ENCODE measurements at places on chromosomes 5 and 9. TPM values are rescaled to one million over a fixed set of nuclear protein-coding genes. Genes with fewer than 3 reads are reported as not detected.

DNA sequence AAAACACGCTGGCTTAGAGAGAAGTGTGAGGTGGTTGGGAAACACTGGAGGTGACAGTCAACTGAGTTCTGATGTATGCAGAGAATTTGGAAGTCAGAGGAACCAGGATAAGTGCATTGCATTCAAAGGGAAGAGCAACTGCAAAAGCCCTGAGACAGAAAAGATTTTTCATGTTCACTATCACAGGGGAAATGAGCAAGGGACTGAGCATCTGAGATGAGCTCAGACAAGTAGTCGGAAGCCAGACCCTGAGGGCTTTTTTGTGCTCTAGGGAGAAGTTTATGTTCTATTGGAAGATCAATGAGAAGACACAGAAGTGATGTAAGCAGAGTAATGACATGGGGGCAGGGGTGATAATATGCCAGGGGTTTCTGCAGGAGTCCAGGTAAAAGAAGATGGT lies 97.5 kb downstream of the HTR4 start:
- DNase-seq = no peak

DNA sequence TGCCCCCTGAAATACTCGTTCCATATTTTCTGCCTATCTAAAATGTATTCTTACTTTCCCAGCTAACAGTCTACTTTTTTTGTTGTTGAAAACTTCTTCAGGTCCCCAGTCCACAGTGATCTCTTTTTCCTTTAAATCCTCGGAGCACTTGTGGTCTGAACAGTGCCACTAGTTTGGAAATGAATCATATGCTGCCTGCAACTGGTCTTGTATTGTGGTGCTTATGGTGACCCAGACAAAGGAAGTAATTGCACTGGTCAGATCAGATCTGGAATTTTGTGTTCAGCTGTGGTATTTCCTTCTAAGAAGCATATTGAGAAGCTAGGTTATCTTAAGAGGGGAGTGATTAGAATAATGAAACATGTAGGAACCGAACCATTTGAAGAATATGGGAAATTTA lies 2.9 kb downstream of the UNC13B start:
- peak; percentile 58 for DNase-seq

DNA sequence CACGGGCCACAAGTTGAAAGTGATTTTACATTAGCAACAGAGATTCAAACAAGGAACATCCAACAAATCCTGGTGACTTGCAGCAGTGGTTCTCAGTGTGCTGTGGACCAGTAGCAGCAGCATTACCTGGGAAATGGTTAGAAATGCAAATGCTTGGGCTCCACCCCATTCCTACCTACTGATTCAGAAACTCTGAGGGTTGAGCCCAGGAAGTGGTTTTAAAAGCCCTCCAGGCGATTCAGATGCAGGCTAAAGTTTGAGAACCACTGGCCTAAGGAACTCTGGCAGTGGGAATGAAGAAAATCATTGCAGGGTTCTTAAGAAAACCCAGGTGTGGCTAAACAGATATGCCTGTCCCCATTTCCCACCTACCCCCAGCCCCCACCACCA lies 398.8 kb downstream of the ENC1 start:
- DNase-seq = peak; percentile 34

Gene LCP2
- not detected for total RNA-seq

DNA sequence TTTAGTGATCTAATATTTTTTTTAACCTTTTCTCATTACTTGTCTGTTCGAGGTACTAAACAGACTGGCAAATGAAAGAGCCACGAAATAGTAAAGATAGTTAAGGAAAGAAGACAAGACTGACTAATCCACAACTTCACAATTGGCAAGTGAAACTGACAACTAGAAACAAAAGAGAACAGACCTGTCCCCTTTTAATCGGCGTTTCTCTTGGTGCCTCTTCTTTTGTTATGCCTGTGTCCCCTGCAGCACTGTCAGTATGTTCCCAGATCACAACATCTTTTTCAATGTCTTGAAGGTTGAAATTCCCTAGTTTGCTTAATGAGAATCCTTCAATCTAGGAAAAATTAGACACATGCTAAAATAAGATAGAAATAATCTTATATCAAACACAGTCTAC lies 26.1 kb downstream of the TUT7 start:
- no peak for DNase-seq

DNA sequence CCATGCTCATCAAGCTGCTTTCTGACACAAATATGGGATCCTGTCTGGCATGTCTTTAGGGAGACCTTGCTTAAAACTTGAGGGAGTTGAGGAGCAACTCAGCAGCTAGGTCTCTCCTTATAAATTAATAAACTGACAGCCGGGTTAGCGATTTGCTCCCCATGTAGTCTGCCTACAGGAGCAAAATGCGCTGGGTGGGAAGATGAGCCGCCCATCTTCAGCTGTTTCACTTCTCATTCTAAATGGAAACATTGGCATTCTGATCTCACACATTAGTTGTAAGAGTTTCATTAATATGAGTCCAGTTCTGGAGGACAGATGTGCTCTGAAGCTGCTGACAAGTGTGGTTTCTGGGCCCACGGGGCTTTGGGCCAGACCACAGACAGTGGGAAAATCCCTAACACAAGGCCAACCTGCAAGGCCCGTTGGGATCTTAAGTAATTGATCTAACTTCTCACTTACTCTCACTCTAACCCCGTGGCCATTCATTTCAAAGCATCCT lies 197.0 kb downstream of the MCTP1 start:
- no peak for DNase-seq

DNA sequence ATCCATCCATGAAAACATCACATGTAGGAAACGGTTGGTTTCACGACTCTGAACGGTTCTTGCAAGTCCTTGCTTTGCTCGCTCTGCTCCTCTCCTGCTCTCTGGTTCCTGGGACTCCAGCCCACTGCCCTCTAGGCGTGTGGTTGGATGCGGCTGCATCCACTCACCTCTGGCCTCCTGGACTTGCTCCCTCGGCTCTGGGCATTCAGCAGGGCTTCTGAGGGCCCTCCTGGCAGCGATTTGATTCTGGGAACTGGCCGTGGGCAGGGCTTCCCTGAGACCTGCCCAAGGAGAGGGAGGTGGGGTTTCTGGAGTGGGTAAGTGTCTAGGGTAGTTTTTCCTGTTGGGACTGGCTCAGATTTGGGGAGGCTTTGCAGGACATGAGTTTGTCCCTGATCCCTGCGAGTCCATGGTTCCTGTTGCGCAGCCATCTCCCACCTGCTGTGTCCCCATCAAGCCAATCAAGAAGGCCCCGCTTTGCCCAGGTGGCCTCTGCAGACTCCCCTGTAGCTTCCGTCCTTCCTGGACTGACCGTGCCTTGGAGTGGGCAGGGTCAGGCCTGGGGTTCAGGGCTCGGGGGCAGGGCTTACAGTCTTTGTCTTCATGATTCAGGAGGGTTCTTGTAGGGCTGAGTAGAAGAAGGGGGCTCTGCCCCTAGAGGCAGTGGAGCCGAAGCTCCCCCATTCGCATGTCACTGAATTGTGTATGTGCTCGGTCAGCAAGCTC lies 192.3 kb downstream of the CACNA1B start:
- no peak for DNase-seq

- DNase-seq = peak; percentile 53
Measured at GRCh38 chr5:321230-321725, at the start of gene AHRR. Gene AHRR (plus strand): TSS chr5:321714. CDS start chr5:343903, 22,189 bp downstream.

Gene ABL1
- total RNA-seq = 31.9 TPM

Gene C7
- total RNA-seq = 0.54 TPM

Gene PPP3R2
- total RNA-seq = not detected

DNA sequence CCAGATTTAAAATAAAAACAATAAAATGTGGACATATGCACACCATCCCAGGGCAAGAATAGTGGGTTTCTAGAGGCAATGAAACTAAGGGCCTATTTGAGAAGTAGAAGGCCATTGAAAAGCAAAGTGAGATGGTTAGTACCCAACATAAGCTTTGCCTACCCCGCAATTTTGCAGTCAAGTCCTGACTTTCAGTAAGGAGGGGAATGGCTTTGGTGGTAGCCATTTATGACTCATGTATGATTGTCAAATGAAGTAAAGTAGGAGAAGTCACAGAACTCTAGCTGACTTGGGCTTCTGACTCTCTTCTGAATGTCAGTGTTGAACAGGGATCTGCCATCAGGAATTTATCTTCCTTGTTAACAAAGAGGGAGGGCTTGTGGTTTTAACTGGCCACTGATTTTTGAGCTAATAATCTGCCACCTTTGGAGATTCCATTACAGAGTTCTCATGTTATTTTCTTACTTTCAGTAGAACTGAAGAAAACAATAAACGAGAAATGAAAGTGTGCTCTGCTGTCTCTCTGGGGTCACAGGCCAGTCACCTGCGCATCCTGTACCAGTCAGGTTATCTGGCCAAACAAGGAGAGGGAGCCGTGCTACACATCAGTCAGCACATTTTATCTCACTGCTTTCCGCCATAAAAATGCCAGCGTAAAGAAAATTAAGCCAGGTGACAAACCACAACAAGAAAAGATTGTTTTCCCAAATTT lies 14.3 kb upstream of the SNCAIP start:
- no peak for DNase-seq

DNA sequence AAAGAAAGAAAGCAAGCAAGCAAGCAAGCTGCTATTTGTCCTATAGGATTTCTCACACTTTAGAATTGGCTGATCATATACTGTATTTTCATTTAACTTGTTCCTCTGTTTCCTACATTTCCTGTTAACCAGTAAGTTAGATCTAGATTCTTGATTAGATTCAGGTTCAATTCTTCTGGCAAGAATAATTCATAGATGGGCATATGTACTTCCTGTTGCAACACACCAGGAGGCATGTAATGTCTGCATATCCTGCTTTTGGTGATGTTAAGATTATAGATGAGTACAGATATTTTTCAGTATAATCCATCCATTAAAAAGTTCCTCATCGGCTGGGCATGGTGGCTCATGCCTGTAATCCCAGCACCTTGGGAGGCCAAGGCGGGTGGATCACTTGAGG lies 10.8 kb upstream of the KIF27 start:
- DNase-seq = no peak

DNA sequence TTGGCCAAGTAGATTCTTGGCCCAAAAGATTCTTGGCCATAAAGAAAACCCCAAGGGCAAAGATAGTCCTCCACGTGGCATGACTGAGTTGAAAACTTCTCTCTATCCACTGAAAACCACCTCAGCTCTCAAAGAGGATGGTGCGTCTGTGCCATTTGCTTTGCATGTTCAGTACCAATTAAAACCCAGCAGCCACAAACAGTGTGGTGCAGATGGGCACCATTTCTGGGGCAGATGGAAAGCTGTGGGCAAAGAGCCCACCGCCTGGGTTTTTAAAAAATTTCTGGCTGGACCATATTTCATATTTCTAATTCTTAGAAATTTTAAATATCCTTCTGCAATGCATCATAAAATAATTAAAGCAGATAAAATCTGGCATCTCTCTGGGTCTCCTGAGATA lies 84.5 kb upstream of the PUM3 start:
- DNase-seq = no peak

DNA sequence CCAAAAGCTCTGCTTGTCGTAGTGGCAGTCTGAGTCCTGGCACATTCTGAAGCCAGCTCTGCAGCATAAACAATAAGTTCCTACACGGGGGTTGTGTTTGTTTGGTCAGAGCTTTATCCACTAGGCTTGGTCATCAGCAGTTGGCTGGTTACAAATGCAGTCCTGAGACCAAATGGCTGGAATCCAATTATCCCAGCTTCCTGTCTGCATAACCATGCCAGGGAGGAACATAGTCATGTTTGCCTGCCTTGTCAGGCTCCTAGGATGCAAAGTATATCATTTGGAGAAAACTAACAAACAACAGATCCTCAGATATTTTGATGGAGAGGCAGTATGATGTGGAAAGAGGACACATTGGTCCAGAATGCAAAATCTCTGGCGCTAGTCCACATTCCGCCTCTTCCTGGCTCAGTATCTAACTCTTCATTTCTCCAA lies 85.8 kb downstream of the FBXO38 start:
- DNase-seq = peak; percentile 76

DNA sequence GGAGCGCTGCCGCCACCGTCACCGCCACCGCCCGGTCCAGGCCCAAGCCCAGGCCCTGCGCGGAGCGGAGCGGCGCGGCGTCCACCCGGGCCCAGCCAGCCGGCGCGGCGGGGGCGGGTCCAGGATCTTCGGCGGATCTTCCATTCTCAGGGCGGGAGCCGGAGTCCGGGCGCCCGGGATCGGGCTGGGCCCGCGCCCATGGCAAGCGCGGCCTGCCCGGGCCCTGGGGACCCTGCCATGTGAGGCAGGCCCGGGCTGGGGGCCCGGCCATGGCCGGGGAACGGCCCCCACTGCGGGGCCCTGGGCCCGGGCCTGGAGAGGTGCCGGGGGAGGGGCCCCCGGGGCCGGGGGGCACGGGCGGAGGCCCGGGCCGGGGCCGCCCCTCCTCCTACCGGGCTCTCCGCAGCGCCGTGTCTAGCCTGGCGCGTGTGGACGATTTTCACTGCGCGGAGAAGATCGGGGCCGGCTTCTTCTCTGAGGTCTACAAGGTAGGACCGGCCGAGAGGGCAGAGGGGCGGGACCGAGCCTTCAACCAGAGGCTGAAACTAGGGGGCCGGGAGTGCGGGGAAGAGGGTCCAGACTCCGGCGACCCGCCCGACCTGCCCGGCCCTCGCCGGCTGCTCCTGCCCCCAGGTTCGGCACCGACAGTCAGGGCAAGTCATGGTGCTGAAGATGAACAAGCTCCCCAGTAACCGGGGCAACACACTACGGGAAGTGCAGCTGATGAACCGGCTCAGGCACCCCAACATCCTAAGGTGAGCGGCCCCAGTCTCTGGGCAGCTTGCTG lies 482 bp downstream of the TESK1 start:
- no peak for DNase-seq

- DNase-seq = peak; percentile 72
Measured at GRCh38 chr9:71647094-71647591, 121.2 kb downstream of the CEMIP2 start.

Gene PTGS1
- total RNA-seq = 21.1 TPM

DNA sequence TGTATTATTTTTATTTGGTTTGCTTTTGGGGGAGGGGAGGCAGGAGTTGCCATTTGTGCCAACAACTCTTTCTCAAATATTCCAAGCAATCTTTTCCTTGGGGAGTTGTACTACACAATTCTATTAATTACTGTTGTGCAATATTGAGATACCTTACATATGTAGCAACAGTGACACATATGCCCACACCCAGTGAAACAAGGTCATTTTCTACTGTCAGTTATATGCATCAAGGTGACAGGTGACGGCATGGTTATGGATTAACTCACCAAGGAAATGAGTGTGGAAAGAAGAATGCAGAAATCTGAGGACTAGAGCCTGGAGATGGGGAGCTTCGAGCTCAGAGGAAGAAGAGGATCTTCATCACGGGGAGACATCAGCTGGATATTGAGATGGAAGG lies 17.9 kb upstream of the MSMP start:
- DNase-seq = no peak

DNA sequence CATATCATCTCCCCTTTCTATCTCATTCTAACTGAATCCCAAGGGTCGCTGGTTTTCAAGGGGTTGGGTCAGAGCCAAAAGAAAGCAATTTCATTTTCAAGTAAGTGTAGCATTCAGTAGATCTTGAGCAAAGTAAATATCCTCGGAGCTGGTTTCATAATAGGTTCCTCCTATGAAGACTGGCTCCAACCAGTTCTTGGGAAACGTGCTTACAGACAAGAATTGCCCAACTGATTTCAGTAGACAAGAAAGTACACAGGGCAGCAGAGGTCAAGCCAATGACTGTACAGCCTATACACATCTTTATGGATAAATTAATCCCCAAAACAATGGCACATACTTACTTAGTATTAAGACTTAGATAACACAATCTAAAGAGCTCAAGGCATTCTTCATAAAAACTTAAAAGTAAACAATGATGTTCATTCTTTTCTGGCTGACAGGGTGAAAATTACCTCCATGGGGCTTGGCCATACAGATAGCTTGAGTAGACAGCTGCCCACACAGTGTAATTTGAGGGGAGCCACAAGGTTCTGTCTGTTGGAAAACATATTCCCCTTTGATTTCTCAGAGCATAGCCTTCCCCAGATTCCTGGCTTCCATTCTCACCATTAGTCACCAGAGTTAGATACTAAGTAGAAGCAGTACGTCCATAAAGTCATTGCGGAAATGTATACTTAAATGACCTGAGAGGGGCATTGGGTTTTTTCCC lies 163.9 kb downstream of the ARRDC3 start:
- peak; percentile 85 for DNase-seq

Measured in IMR-90 (cell line).